Stimulated activated CD8-positive, alpha-beta memory T cell treated with anti-CD3 and anti-CD28 coated beads, Interleukin-4, amount 100 ng/mL, for 1 hour (primary cell): ENCODE measurements at places on chromosomes 3 and 15.

DNA sequence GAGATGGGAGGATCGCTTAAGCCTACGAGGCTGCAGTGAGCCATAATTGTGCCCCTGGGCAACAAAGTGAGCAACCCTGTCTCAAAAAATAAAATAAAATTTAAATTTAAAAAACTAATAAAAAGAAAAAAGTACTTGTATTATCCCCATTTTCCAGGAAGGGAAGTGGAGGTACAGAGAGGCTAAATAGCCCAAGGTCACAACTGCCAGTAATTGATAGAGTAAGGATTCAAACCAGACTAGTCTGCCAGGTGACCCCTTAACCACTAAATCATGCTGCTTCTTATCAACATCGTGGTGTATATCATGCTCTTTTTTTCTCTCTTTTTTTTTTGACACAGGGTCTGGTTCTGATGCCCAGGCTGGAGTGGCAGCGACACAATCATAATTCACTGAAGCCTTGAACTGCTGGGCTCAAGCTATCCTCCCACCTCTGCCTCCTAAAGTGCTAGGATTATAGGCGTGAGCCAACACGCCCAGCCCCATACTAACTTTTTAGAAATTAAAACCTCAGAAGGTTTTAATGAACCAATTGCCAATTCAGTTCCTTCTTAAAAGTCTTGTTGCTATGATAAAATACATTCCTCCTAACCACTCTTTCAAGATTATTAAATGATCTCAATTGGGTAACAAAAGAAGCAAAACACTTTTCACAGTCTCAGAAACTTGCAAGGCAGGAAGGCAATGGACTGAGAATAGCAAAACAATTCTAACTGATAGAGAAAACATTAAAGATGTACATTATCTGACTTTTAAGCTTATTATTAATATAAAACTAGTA, 30.5 kb downstream of the HERC1 start:
- DNase-seq, result no peak

DNA sequence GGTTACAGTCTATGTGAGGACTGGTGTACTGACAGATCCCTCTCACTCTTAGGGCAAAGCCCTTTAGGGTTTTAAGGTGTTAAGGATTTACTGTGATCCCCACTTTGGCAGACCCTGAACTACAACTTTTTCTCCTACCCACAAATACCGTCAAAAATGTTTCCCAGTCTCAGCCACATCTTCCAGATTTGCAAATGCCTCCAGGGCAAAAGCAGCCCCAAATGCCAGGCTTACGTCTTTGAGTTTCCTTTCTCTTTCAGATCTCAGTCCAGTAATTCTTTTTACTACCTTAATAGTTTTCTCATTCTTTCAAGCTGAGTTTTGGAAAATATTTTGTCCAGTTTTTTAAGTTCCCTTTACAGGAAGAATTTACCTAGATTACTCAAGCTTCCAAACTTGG, 13.4 kb upstream of the ITGA11 start:
- no peak for DNase-seq

DNA sequence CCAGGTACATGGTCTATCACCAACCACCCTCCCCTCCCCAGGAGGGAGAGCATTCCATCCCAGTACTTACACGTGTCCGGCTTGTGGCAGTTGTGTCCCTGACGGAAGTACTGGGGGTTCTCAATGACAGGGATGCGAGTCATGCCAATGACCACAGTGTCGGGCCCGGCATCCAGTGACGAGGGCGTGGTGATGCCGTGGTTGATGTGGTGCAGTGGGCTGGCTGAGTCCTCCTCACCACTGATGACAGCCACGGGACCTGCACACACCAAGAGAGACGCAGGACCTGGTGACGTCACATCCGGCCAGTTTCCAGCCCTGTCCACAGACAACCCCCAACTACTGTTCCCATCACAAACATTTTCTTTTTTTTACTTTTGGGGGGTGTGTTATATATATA, 223.8 kb downstream of the NTRK3 start:
- no peak for DNase-seq

- DNase-seq, result no peak
These were observed 263.4 kb downstream of the TLE3 start for GRCh38 chr15:69834267-69834666.

GRCh38 chr3:150218236-150218635, 189.9 kb upstream of the TSC22D2 start:
- DNase-seq, result no peak

DNA sequence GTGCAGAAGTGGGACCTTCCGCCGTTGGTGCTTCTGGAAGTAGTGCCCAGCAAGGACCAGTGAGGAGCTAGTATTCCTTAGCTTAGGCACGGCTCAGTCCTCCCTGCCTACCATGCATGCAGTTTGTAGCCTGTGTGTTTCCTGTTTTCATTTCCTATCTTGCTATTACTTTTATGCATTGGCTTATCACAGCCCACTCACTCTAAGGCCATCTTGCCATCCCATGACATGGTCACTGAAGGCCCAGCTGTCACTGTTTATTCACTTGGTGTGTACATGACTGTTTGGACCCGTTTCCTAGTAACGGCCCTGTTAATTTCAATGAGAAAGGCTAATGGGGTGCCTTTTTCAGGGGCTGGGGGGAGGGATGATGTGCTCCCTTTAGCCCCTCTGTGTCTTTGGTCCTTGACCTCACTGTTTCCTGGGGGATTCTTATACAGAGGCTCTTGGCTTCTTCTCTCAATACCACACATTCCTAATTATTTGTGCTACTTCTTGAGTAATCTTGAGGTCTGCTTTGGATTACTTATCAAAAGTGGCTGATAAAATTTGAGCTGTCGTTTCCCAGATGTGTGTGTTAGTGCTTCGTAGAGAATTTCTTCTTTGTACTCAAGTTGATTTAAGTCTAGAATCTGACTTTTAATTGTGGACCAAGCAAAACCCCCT, 24.5 kb upstream of the TRAK1 start:
- DNase-seq, result no peak

- no peak for DNase-seq
These were observed 200.6 kb downstream of the SEMA6D start for GRCh38 chr15:47917881-47918280.

DNA sequence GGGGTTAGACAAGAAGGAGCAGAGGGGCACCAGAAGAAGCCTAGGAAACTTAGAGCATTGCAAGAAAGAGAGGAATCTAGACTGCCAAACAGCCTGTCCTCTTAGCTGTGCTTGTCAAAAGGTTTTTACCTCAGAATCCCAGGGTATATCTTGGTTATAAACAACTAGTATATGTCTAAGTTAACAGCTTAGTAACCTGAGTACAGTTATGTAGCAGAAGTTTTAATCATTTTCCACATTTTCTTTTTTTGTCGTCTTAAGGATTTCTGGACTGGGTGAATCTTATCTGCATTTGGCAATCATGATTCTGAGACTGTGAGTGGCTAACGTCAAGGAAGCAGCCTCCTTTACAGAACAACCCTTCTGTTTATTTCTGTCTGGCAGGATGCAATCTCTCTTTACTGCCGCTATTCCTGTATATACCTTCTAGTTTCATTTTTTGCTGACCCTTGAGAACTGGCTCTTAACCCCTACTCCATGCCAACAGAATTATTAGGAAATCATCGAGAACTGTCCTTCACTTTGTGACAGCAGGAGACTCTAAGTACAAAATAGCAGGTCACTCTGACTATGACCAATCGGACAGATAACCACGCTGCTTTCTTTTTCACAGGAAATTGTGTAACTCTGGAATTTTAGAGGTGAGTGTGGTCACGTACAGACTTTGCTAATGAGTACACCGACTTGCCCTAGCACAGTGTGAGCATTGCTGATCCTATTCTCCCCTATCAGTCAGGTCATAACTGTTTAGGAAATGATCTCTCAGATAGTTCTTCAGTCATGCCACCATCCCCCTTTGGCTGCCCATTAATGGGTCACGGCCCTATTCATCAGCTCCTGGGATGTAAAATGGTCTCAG, 3.3 kb upstream of the CP start:
- DNase-seq, result no peak

DNA sequence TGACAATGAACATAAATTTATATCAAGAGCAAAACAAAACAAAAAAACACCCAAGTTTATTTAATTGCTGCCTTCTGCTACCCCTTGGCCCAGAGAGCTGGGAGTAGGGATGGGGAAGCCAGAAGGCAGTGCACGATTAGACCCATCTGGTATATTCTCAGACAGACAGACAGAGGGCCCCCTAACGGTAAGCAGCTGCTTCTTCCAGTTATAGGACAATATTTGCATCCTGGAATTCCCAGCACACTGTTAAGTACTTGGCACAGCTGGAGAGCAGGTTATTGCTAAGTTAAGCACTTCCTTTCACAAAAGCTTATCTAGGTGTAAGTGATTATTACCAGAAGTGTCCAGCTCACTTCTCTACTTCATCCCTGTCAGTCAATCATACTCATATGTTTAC, 39.3 kb downstream of the C2CD4B start:
- no peak for DNase-seq

- no peak for DNase-seq
These were observed 312.7 kb downstream of the TLE3 start for GRCh38 chr15:69784798-69785566.

DNA sequence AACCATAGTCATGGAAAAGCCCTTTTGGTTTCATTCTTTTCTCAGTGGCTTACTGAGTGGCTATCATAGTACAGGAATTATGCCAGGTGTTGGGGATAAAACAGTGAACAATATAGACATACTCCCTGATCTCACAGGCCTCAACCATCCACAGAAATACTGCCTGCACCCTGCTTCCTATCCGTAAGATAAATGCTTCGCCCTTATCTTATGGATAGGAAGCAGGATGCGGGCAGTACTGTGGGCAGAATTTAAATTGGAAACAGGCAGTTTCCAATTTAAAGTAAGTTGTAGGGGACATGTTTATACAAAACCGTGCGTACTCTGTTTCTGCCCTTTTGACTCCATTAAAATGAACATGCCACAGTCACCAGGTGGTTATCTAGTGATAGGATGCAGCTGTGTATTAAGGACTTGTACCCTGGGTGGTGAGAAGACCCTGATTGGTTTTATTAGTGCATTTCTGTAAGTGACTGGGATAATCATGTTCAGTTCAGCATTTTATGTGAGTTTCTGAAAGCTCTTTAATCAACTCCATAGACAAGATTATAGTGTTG, 141.8 kb upstream of the BHLHE40 start:
- DNase-seq, result no peak

- DNase-seq, result no peak
These were observed 194.8 kb upstream of the RGMA start for GRCh38 chr15:93283854-93284253.

- DNase-seq, result no peak
These were observed 26.5 kb upstream of the CP start for GRCh38 chr3:149247929-149248691.

DNA sequence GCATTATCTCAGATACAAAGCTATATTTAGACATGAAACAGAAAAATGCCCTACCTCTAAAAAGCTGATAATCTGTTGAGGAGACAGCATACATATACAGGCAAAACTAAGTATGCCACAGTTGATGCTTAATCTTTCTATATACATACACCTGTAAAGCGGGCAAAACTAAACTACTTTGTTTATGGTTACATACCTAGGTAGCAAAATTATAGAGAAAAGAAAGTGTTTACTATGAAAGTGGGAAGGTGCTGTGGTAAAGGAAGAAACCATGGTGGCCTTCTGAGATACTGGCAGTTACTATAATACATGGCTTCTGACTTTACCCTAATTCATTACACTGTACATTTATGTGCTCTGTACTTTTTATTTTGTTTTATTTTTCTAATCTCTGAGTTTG, 36.0 kb upstream of the NR1I2 start:
- no peak for DNase-seq

GRCh38 chr3:124097362-124098131, 105.6 kb upstream of the ROPN1 start:
- DNase-seq, result no peak

DNA sequence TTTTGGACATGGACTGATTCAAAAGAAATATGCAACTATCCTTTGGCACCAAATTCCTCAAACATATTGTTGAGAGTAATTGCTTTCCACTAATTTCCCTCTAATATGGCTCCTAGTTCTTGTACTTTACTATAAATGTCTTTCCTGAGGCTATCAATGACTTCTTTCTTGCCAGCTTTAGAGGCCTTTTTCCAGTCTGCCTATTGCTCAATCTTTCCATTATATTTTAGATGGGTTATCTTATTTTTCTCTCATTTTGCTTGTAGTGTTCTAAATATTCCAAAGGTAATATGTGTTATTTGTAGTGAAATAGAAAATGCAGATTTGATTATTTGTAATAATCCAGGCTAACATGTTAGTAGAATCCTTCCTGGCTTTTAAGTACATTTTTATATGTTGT, 11.5 kb upstream of the TEX9 start:
- DNase-seq, result no peak

DNA sequence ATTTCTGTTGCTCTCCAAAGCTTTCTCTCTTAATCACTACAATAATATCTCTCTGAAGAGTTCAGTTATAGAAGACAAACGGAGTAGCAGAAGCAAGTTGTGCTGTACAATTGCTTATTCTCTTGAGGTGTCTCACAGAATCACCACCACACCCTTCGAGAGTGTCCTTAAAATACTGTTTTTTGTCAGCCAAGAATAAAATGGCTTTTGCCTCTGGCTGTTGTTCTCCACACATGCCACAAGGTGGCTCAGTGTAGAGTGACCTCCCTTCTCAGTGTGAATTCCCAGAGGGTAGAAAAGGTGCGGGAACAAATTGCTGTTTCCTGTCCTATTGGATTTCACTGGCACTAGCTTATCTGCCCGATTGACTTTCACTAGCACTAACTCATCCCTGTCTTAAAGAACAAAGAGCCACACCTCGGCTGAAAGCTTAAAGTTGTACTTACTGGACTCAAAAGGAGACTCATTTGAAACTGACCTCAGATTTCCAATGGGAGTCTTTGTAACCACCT, 134.2 kb upstream of the SATB1 start:
- DNase-seq, result peak; percentile 17

DNA sequence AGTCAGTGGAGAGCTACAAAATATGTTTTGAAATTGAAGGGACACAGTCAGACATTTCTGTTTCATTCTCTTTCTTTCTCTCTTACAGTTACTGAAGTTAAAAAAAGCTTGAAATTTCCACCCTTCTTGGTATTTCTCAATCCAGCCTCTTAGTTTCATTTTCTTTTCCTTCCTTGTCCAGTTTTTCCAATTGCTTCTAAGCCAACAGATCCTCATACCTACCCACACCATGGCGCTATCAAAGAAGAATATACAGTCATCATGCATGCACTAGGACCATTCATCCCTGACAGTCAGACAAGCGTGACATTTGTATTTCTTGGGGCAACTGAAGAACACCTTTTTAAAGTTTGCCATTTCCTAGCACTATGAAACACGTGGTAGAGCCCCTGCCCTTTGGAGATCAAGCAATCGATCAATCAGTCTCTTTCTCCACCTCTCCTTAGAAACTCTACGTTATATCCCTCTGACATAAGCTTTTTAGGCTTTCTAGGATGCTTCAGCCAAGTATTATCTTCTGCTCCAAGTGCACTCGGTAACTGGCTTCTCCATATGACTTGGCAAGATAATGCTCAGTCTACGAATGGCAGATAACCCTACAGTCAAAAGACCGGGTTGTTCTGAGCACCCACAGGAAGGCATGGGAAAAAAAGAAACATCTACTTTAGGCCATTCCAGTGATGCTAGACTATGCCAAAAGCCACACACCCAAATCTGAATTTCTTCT, 65.4 kb downstream of the FBN1 start:
- no peak for DNase-seq
